Kidney tubule cell (primary cell): ENCODE measurements at places on chromosomes 1 and 21.

DNA sequence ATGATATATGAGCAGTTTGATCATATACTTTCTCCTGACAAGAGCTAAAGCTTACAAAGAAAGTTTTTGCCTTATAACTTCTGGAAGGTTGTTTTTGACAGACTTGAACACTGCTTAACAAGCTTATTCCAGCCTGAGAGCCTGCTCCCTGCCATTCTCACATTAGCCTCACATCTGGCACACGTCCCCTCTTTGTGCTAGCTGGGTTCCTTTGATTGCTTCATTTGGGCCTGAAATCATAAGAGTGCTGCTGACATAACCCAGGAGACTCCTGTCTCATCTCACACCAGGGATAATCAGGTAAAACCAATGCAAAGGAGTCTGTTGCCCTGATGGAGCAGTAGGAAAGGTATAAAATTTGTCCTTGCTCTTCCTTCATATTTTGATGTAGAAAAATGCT lies 1411.7 kb upstream of the B3GALT2 start:
- DNase-seq: no peak

GRCh38 chr1:76191561-76191960 lies 117.0 kb downstream of the ST6GALNAC3 start:
- DNase-seq: no peak

DNA sequence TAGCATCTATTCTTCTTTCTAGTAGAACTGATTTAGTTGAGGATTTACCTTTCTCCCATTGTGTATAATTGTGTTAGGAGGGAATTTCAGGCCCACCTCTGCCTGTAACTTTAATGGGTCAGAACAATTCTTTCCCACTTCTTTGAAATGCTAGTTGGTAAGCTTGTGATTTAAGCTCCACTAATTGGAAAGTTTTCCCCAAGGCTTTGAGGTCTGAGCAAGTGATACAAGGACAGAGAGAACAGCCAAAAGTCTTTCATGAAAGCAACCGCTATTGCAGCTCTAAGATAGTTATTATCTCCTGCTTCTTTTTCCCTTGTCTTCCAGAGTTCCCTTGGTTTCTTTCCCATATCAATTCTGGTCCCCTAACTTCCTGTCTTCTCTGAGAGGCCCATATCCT lies 38.7 kb upstream of the PDC start:
- no peak for DNase-seq

DNA sequence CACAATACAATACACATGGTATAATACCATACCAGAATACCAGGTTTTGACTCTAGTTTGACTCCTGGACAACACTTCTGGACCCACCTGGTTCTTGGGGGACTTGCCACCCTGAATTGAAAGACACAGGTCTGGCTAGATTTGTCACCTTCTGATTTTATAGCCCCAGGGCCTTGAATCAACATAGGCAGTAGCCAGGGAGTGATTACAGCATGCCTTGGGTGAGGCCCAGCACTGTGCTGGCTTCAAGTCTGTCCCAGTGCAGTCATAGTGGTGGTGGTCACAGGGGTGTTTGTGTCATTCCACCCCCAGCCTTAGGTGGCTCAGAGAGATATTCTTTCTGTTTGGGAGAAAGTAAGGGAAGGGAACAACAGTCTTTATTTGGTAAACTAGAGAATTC lies 23.3 kb upstream of the SNX7 start:
- DNase-seq: no peak

GRCh38 chr1:5704561-5705514 lies 287.4 kb downstream of the NPHP4 start:
- no peak for DNase-seq

- DNase-seq: no peak
These were observed 17.0 kb upstream of the ANGEL2 start for GRCh38 chr1:213032651-213033050.

DNA sequence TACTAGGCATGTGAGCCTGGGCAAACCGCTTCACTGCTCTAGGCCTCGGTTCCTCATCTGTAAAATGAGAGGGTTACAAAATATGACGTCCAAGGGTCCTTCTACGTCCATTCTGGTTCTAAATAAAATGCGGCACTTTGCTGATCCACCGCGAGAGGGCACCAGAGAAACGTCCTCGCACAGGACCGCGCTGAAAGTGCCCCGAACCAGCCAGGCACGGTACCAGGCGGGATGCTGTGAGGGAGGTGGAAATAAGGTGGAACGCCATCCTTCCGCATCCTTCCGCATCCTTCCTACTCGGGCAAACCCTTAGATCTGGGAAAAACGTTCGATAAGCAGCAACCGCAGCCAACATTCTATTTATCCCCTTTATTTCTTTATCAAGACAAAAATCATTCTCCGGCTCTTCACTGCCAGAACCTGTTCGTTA lies 60.3 kb upstream of the KRTAP19-8 start:
- DNase-seq: peak; percentile 58

- DNase-seq: no peak
These were observed 72.2 kb upstream of the CD34 start for GRCh38 chr1:207983044-207983635.
